NCI-H510A (cell line): ENCODE measurements at places on chromosomes 12 and 14.

DNA sequence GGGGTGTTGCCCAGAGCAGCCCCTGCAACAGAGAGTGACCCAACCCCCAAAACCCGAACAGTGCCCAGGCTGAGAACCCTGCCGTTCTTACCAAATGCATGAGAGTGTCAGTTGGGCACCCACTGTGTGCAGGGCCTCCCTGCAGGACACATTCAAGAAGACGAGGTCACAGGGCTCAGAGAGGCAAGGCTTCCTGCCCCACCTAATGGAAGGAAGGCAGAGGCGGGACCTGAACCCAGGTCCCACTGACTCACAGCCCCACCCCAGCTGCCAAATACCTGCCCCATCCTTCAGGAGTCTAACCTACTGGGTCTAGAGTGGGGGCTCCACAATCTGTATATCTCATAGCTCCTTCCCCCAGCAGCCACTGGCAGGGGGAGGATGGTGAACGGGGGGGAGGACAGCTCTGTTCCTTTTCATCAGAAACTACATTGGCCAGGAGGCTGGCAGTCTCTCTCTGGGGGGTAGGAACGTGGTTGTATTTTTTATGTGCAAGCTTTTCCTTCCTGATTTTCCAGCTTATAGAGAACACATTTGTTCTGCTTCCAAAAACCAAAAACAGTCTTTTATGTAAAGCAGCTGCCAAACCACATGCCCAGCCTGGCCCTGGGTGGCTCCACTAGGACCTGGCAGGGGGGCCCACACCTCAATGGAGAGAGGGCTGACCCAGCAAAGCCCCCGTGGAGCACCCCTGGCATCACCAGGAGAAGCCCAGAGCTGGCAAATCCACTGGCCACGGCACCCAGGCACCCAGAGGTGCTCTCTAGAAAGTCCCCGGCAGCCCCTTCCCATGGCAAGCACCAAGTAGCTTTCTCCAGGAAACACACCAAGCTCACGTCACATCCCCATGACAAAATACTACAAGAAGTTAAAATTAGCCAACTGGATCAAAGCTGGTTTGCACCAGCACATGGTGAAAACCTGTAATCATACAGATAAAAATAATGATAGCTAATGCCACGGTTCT, 17.0 kb downstream of the NCOR2 start:
- no peak for DNase-seq

DNA sequence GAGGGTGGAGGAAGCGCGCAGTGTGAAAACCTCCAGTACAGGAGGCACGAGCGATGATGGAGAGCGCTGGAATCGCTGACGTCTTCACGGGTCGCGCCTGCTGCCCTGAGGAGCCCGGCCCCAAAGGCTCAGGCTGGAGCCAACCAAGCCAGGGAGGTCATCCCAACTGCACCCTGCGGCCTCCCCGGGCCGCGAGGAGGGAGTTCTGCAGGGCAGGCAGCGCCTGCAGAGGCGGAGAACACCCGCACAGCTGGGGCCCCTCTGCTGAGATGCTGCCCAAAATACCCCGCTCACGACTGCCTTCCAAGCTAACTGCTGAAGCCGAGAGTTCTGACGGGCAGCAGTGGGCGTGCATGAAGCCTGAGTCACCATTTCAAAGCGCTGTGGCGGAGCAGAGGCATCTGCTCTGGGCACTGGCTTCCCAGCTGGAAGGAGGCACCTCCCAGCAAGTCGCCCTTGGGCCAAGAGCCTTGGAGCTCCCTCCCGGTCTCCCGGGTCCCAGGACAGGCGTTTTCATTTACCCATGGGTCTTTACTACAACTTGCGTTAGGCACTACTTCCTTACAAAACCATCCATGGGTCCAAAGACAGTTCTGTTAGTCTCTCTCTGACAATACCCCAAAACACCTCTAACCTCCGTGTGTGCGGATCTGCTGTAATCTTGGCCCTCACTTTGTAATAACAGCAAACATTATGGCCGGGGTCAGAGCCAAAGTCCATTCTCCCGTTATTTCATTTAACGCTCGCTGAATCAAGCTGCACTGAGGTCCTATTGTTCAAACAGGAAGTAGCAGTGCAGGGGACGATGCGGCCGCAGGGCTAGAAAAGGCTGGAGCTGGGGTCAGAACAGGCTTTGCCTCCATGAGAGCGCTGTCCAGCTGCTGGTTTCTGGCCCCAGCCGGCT, 60.1 kb upstream of the RIMBP2 start:
- DNase-seq: no peak

GRCh38 chr12:108346727-108347710, 7.9 kb upstream of the CMKLR1 start:
- DNase-seq: no peak

- no peak for DNase-seq
These were observed 146.5 kb downstream of the KIF26A start for GRCh38 chr14:104284636-104285507.

- DNase-seq: no peak
These were observed 241.6 kb downstream of the LRIG3 start for GRCh38 chr12:58678753-58679152.

GRCh38 chr14:61225344-61225743, 55.8 kb downstream of the TMEM30B start:
- no peak for DNase-seq

GRCh38 chr14:84273181-84273580, 1256.8 kb upstream of the FLRT2 start:
- DNase-seq: no peak

GRCh38 chr14:65832431-65833266, 420.1 kb downstream of the FUT8 start:
- no peak for DNase-seq

- no peak for DNase-seq
These were observed 18.7 kb downstream of the TSHR start for GRCh38 chr14:80973931-80974641.

- DNase-seq: no peak
These were observed 329.7 kb downstream of the TMEM121 start for GRCh38 chr14:105855893-105856675.

DNA sequence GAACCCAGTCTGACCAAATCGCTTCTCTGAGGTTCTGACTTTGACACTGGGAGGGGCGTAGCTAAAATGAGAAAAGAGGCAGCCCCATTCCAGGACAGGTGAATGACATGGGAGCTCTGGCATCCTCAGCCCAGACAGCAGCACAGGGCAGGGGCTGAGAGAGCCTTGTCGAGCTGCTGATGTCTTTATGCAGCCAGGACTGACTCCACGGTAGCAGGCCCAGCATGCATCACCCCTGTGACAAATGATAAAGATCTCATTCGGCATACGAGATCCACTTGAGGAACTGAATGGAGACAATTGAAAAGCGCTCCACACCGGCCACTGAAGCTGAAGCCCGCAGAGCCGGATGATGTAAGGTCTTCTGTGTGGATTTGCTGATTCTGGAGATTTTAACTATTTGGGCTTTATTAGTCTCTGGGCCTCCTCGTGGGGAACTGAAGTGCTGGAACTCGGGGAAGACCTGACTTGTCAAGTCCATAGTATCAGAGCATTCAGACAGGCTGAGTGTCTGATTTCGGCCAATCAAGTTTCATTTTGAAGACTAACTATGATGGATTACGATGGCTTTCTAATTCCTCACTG, 56.9 kb upstream of the MAP1LC3B2 start:
- DNase-seq: no peak

DNA sequence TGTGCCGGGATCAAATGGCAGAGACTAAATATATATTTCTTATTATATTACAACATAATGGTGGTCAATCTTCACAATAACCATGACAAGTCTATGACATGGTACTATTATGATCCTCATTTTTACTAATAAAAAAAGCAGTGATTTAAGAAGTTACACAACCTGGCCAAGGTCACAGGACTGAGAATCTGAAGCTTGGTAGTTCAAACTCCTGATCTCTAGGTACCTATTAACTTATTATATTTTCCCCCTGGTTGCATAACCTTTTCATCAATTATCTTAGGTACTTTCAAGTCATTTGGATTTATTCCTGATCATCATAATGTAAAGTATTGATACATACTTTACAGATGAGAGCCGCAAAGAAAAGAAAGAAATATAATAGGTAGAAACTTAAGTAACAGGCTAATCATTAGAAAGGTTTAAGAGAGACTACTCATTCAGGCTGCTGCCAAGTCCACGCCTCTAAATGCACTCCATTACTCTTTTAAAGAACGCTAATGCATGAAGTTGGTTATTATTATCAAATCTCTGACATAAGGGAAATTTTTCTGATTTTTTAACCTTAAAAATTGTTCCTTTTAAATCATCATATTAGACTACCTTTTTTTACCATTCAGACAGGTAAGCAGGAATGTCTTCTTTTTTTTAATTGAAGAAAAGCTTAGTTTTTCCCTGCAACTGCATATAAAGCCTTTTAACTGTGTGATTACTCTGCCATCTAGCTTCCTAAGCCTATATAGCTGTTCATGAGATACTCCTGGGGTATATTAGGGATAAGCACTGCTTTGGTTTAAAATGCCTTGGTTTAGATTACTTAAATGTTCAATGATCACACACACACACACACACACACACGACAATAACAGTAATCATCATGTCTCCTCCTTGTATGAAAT, 35.6 kb downstream of the RPS29 start:
- DNase-seq: no peak

- DNase-seq: no peak
These were observed 25.7 kb upstream of the SLC16A7 start for GRCh38 chr12:59570145-59570544.

DNA sequence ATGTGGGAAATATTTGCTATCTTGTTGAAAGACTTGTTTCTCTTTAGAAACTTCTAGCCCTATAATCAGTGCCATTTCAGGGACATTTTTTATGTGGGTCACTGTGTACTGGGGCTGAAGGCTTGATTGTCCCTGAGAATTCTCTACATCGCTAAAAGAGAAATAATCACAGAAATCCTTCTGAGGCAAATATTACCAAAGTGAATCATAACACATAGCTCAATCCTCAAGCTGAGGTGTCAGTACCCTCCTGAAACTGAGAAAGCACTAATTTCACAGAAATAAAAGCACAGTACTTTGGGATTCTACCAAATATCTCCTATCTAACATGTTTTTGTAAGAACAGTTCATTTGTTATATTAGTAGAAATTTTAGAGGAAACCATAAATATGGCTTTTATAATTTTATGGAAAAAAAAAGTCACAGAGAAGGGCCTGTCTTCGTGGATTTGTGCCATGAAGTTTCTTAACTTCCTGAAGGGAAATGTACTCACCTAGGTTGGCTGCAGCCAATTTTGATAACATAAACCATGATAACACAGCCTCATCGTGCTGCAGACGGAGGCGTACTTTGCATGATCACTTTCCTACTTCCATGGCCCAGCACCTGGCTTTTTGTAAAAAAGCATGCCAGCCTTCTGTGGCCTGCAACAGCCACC, 163.7 kb upstream of the HIF1A start:
- no peak for DNase-seq

DNA sequence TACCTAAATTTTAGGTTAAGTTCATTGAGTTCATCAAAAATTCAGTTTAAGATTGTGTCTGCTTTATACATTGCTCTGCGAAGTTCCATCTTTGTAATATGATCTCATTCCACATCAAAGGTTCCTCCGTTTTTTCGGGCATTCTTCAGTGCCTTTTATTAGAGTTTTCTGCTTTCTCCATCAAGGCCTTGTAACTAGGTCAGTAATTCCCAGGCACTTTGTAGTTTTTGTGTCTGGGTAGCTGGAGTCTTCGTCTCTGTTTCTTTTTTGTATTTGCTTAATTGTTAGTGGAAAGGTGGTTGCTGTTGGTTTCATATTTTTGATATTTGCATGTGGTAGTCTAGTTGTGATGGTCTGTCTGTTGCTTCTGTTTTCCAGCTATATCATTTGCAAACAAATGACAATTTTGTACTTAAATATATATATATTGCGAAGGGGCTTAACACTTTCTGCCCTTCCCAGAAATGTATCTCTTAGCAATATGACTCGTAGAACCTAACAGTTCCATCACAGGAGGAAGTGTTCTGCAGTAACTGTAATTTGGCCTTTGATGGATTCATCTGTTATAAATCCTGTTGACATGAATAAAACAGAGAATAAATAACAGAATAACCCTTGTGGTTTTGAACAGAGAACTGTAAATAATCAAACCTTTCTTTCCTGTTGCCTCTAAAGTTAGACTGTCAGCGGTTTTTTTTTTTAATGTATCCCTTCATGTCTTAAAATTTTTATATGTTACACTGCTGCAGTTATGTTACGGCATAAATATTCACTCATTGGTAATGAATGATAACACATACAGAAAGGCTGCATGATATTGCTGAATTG, 88.4 kb upstream of the DYNC1H1 start:
- no peak for DNase-seq

DNA sequence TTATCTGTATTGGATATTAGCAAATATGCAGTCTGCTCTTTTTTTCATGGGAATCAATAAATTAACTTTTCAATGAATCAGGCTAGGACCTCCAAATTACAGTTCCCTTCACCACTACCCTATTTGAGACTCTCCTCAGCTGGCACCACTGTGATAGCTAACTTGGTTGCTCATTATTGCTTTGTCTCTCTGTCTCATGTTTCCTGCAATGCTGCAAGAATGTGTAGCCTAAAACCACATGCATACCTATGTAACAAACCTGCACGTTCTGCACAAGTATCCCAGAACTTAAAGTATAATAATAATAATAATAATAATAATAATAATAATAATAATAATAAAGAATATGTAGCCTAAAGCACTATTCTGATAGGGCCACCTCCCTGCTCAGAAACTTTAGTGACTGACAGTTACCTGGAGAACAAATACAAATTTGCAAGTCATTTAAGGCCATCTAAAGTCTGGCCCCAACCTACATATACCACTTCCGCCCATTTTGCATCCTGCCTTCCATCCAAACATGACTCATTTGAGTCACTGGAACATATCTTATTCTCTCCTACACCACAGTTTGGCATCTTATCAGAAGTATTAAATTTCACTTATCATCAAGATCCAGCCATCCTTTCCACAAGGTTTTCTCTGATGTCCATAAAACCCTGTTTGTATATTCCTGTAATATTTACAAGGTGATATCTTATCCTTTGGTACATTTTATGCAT, 215.1 kb downstream of the LRRK2 start:
- DNase-seq: no peak

GRCh38 chr14:95500201-95500681, 16.2 kb downstream of the SYNE3 start:
- DNase-seq: no peak

- DNase-seq: no peak
These were observed 130.7 kb downstream of the GPHN start for GRCh38 chr14:66638689-66639088.

GRCh38 chr12:96194971-96195844, 1.0 kb downstream of the ELK3 start:
- no peak for DNase-seq

- DNase-seq: no peak
These were observed 84.5 kb upstream of the EGLN3 start for GRCh38 chr14:34035177-34035933.

DNA sequence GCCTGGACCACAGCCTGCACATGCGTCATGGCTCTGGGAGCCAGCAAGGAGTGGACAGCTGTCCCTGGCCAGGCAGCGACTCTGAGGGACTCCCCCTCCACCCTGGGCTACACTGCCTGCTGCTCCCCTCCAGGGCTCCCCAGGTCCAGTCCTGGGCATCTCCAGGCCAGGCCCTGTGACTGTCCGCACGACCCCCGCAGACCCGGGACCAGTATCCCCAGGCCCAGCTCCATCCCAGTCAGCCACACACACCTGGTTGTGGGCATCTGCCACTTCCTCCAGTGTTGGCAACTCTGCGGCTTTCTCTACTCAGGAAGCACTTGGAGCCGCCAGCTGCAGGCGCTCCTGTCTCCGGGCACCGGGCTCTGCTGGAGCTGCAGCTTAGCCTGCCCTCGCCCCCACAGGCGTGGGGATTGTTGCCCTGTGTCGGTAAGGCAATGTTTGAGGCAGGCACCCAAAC, 2.4 kb downstream of the ULK1 start:
- no peak for DNase-seq

- DNase-seq: no peak
These were observed 34.6 kb downstream of the ATF7 start for GRCh38 chr12:53591301-53592206.

GRCh38 chr12:122840580-122841513, 5.6 kb downstream of the HIP1R start:
- no peak for DNase-seq
